Activated CD8-positive, alpha-beta memory T cell treated with anti-CD3 and anti-CD28 coated beads for 1 hour (primary cell): ENCODE measurements at places on chromosomes 5 and 9.

- DNase-seq = no peak
Observed at GRCh38 chr5:1032551-1033027, 24.0 kb downstream of the NKD2 start.

DNA sequence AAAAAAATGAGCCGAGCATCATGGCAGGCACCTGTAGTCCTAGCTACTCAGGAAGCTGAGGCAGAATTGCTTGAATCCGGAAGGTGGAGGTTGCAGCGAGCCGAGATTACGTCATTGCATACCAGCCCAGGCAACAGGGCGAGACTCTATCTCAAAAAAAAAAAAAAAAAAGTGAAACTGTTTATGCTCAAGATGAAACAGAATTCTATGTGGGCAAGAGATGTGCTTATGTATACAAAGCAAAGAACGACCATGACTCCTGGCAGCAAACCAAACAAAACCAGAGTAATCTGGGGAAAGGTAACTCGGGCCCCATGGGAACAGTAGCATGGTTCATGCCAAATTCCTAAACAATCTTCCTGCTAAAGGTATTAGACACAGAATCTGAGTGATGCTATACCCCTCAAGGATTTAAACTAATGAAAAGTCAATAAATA is 32.6 kb upstream of the PLAC8L1 start:
- DNase-seq = no peak

GRCh38 chr5:174098694-174099093 is 53.2 kb downstream of the NSG2 start:
- DNase-seq = no peak

GRCh38 chr9:120348951-120349429 is 231.0 kb downstream of the CDK5RAP2 start:
- DNase-seq = no peak

DNA sequence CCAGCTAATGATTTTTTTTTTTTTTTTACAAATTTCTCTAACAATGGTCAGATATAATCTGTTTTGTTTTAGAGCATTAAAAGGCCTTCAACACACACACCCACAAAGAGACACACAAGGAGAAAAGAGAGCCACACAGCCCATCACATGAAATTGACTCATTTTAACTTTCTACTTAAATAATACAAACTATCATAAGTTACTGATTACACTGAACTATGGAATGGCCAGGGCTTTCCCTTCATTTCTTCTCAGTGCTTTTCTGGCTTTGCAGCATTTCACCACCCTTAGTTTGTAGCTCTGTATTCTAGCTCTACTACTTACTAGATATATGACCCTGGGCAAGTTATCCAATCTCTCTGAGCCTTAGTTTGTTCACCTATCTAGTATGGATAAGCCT is 13.2 kb downstream of the REEP5 start:
- no peak for DNase-seq

GRCh38 chr9:84343111-84343521 is 2.6 kb upstream of the SLC28A3 start:
- no peak for DNase-seq

- no peak for DNase-seq
Observed at GRCh38 chr5:123460296-123460729, 37.1 kb upstream of the CEP120 start.

DNA sequence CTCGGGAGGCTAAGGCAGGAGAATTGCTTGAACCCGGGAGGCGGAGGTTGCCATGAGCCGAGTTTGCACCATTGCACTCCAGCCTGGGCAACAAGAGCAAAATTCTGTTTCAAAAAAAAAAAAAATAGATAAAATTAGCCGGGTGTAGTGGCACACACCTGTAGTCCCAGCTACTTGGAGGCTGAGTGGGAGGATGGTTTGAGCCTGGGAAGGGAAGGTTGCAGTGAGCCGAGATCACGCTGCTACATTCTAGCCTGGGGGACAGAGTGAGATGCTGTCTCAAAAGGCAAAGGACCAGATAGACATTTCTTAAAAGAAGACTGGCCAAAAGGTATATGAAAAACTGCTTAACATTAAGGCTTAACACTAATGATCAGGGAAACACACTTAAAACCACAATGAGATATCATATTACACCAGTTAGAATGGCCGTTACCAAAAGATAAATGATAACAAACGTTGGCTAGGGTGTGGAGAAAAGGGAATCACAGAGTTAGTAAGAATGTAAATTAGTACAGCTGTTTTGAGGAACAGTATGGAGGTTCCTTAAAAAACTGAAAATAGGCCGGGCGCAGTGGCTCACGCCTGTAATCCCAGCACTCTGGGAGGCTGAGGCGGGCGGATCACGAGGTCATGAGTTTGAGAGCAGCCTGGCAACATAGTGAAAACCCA is 10.1 kb upstream of the MARVELD2 start:
- DNase-seq = no peak

- DNase-seq = no peak
Observed at GRCh38 chr9:132609184-132609583, 26.8 kb downstream of the BARHL1 start.

DNA sequence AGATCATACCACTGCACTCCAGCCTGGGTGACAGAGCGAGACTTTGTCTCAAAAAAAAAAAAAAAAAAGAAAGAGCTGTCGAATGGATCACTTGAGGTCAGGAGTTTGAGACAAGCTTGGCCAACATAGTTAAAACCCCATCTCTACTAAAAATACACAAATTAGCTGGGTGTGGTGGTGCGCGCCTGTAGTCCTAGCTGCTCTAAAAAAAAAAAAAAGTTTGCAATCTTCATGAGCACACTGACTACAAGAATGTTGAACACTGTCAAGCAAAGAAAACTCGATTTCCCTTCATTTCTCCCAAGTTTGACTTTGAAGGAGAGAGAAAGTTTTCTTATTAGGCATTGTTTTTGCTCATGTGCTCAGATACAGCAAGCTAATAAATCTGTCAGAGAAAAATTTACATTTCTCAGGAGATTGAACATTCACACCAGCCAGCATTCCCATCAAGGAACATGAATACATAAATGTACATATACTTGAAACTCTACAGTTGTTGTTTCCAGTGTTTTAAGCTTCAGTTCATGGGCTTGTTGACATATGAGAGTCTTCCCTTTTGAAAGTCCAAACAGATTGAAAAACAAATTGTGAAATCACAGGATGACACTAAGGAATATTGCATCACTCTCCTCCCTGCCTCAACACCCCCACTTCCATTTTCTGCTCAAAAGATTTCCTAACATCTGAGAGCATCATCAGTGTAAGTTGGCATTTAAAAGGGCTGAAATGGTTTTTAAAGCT is 81.8 kb downstream of the ARRDC3 start:
- DNase-seq = no peak

GRCh38 chr9:133971121-133971951 is 20.8 kb downstream of the VAV2 start:
- no peak for DNase-seq

DNA sequence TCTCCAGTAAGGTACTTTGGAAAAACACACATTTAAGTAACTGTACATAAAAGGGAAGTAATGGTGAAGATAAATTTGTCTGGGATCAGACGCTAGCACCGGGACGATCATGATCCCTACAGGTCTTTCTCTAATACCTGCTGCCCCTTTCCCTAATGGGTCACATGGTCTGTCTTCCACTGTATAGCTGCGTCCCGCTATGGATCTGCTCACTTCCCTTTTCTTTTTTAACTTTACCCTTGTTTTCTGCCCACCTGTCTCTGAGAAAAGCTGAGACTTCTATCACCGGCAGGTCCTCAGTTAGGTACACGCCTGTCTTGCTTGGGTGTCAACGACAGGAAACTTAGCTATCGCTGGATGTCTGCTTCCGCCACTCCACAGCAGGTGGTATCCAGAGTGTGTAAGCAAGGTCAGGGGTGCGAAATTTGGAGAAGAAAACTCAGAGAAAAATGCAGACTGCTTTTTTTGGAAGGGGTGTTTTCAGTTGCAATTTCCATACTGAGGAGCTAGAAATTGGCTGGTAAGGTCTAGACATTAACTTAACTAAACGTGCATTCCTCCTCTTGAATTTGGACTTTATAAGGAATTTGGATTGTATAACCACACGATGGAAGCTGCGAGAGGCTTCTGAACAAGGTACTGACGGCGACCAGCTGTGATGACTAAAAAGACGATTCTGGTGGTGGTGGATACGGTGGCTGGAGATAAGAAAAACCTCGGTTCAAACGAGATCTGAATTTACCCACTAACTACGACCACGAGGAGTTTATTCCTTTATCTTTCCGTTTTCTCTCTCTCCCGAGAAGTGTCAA is 1.1 kb upstream of the ICE1 start:
- DNase-seq = no peak

DNA sequence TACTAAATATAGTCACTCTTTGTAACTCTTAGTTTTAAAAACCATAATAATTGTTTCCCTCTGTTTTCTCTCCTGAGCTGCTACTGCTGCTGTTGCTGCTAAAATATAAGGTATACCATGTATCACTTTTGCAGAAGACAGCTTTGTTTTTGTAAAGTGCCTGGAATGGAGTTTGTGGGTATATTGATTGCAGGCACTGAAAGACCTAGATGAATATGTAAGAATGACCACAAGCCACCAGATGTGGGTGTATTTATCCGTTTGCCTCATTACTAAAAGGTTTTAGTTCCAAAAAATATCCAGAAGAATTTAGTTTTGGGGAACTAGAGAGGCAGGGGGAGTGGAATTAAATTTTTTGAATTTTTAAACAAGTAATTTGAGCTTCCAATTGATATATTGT is 151.1 kb upstream of the CDKN2B start:
- no peak for DNase-seq

GRCh38 chr9:27145143-27145542 is 36.1 kb downstream of the TEK start:
- DNase-seq = no peak

DNA sequence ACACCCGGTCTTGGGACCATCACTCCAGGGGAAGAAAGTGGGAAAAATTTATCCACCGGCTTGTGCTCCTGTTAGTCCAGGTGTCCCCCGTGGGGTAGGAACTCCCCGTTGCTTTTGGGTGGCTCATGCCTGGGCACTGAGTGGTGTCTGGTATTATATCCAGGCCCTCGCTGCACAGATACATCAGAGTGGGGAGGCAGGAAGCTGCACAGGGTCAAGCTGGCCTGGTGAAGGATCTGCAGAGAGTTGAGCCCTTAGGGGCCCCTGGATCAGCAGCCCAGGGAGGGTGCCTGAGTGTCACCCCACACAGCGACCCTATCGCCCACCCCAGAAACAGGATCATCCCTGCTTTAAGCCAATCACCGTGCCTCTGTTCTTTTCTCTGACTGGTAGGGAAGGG is 24.4 kb upstream of the COL5A1 start:
- DNase-seq = no peak
